ENCODE measurements at places on chromosomes 1 and 21.
A peak's percentile ranks its signal among the peaks of the same experiment; 100 is the strongest.

DNA sequence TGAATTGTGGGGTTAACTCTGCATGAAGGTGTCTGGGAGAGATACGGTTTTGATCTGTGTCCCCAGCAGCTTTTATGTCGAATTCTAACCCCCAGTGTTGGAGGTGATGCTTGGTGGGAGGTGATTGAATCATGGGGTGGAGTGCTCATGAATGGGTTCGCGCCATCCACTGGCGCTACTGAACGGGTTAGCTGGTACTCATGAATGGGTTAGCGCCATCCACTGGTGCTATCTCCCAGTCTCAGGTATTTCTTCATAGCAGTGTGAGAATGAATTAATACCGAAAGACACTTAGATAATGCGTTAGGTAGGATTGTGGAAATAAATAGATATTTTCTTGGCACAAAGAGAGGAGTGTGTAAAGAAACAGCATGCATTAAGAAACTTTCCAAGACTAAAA, 32.9 kb upstream of the CLDN8 start:
- no peak for DNase-seq

DNA sequence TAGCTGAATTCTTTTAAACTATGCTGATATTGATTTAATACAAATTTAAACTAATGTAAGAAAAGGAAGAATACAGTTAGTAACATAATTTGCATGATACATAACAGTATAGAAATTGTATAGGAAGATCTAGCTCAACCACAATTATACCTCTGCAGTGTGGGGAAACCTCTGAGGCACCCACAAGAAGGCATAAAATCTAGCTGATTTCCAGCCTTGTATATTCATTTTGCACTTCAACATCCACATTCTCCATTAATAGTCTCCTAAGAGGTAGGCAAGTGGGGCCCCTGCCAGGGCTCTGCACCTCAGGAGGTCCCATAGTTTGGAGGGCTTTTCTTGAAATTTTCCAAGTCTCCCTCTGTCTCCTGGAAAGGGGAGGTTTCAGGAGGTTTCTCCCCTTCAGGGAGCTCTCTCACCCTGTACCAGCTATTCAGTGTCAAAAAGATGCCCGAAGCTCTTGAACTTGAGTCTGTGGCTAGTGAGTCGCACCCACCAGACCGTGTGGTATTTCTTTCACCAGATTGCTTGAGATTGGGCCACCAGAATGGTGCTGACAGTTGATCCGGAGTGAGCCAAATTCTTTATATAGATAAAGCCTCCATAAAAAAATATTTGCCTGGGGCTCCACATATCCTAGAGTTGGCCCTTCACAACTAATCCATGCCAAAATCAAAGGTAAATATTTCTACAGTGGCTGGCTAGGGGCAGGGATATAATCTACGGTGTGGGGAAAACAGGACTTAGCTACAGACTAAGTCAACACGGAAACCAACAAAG, 108.2 kb downstream of the TIAM1 start:
- DNase-seq, result no peak

DNA sequence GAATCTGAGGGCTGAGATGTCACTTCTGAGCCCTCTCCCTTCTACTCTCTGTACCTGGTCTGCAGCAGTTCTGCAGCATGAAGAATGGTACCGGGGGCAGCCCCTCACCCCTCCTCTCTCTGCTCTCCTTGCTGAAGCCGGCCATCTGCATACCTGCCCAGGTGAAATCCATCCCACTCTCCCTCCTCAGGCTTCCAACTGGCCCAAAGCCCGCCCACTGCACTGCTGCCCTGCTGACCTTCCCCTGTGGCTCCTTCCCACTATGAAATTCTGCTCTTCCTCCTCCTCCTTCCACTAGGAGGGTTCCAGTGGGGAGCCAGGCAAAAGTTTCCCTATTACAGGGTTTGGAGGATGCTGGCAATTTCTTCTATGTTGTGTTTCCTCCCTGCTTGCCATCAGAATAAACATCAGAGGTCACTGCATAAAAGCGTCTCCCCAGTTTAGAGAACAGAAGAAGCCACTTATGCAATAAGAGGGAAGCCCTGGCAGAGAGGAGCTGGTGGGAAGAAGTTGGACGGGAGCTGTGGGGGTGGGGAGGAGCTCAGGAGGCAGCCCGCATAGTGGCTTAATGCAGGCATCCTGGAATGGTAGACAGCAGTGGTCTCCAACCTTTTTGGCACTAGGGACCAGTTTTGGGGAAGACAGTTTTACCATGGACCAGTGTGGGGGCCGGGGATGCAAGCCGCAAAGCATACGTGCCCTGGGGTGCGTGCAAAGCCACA, 30.3 kb downstream of the TMCO4 start:
- no peak for DNase-seq

GRCh38 chr1:177001556-177001955, 163.0 kb downstream of the ASTN1 start:
- no peak for DNase-seq

- DNase-seq, result no peak
These were observed 58.9 kb downstream of the NVL start for GRCh38 chr1:224271106-224271505.

DNA sequence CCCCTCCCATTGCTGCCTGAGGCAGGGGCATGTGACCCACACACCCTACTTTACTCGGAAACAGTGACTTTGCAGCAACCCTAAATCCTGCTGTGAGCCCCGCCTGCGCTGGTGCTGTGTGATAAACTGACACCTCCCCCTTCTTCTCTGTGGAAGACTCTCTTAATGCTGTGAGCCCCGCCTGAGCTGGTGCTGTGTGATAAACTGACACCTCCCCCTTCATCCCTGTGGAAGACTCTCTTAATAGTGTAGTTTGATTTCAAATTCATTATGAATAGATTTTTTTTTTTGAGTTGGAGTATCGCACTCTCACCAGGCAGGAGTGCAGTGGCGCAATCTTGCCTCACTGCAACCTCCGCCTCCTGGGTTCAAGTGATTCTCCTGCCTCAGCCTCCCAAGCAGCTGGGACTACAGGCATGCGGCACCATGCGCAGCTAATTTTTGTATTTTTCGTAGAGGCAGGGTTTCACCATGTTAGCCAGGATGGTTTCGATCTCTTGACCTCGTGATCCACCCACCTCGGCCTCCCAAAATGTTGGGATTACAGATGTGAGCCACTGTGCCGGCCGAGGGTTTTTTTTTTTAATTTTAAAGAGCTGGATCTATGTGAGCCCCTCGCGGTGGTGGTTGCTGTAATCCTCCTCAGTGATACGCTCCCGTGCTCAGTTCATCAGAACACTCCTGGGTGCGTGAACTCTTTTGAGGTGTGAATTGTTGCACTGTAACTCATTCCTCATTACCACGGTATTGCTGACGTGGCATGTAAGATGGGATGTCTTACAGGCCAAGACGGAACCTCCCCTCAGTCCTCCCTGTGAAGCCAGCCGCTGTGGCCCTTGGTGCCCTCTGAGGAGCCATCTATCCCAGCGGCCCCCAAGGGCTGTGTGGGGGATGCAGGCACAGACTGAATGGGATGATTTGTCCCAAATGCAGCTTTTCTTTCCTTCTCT, 60.3 kb downstream of the GALNT2 start:
- DNase-seq, result peak; percentile 99

- no peak for DNase-seq
These were observed 30.4 kb upstream of the FOXO6 start for GRCh38 chr1:41330588-41331545.

DNA sequence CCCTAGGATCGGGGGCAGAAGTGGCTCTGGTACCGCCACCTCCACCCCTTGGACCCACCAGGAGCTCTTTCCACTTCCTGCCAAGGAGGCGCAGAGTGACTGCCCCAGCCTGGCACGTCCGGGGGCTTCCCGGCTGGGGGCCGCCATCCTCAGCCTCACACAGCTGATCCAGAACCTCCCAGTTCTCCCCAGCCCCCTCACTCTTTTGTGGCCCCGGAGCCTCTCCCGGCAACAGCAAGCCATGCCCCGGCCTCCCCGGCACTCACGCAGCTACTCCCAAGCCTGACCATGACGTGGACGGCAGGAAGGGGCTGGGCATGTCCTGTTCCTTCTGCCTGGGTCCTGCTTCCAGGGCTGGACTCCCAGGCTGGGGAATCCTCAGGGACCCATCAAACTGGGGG, 17.1 kb downstream of the TP73 start:
- DNase-seq, result no peak

DNA sequence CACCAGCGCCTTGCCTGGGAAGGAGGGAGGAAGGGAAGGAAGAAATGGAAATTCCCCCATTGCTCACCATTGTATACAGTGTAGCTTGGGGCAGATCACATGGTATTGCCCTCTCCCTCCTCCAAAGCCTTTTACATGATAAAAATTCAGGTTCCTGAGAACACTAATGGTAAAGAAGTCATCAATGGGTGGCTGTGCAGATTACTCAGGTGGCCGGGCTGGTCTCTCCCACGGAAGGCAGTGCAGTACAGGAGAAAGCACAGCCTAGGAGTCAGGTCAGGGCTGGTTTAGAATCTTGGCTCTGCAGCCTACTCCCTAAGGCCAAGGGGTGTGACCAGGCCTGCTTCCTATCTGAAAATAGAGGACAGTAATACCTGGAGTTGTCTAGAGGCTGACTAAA, 107.9 kb downstream of the SUSD4 start:
- no peak for DNase-seq

GRCh38 chr1:115771094-115771846, 2.8 kb upstream of the CASQ2 start:
- DNase-seq, result no peak

DNA sequence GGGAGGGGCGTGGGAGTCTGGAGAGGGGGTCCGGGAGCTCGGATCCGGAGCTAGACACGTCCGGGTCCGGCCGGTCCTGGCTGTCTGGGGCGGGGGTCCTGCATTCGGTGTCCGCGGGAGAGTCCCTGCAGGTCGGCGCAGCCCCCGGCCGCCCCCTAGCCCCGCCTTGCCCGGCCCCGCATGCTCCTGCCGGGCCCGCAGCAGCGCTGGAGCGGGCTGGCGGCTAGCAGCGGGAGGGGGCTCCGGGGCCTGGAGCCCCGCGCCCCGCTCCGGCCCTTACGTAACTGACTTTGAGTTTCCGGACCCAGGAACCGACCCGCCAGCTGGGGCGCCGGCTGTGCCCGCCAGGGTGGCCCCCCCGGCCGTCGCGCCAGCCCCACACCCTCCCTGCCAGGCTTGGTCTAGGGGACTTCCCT, 26.9 kb upstream of the EPB41 start:
- DNase-seq, result no peak

DNA sequence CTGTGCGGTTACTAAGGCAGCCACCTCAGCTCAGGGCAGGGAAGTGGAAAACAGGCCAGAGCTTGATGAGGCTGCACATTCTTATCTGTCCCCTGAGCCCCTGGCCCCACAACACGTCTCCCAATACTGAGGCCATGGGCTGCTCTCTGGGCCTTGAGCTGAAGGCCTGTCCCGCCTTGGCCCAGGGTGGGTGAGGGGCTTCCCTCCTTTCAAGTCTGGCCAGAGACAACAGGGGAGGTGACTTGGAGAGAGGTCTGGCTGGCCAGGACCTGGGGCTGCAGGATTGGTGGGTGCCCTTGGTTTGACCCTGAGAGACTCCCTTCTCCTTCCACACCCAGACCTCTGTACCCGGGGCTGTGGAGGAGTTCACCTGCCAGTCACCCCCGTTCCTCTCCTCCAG, 563.8 kb downstream of the PTPRU start:
- no peak for DNase-seq

DNA sequence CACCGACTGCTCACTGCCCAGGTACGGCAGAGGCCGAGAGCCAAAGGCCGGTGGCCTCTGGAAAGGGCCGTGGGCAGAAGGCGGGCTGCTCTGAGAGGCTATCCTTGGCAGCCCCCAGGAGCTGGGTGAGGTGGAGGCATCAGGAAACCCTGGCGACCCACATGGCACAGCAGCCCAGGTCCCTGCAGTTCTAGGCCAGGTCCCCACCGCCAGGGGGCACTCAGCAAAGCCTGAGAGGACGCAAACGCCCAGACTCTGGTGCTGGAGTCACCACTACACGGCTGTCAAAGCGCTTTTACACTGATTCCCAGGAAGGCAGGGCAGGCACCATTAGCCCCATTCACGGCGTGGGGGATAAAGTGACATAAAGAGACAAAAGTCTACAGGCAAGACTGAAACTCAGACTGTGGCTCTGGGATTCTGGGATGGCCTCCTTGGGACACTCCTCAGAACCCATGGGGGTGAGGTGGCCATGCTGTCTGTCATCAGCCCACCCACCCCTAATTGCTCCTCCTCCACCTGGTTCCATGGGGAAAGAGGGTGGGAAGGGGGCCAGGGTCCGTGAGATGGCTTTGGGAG, 4.9 kb downstream of the PLEKHG5 start:
- peak; percentile 77 for DNase-seq

DNA sequence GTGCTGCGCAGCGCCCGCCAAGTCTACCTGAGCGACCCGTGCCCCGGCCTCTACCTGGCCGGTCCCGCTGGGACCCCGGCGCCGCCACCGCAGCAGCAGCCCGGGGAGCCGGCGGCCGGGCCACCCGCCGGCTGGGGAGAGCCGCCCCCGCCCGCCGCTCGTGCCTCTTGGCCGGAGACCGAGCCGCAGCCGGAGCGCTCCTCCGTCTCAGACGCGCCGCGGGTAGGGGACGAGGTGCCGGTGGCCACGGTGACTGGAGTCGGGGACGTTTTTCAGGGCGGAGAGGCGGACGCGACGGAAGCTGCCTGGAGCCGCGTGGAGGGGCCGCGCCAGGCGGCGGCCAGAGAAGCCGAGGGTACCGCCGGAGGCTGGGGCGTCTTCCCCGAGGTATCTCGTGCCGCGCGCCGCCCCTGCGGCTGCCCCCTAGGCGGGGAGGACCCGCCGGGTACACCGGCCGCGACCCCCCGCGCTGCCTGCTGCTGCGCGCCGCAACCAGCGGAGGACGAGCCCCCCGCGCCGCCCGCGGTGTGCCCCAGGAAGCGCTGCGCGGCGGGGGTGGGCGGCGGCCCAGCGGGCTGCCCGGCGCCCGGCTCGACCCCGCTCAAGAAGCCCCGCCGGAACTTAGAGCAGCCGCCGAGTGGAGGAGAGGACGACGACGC, 646 bp downstream of the IER5 start:
- DNase-seq, result peak; percentile 46

- DNase-seq, result no peak
These were observed 31.9 kb downstream of the PDC start for GRCh38 chr1:186429017-186429416.

DNA sequence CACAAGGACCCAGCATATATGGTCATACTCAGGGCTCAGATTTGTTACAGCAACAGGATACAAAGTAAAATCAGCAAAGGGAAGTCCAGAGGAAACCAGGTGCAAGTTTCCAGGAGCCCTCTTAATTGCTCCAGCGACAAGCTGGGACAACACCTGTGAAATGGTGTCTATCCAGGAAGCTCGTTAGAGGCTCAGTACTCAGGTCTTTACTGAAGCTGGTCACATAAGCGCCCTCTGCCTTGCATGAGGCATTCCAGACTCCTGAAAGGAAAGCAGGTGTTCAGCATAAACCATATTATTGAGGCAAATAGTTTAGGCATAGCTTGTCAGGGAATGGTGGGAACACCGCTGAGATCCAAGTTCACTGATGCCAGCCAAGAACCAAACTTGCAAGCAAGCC, 231.0 kb downstream of the SLC35F3 start:
- no peak for DNase-seq

GRCh38 chr1:203026666-203027663, 674 bp downstream of the PPFIA4 start:
- no peak for DNase-seq
